Right ventricle myocardium inferior (tissue), 1 donor: ENCODE measurements at places on chromosomes 7 and 10.

DNA sequence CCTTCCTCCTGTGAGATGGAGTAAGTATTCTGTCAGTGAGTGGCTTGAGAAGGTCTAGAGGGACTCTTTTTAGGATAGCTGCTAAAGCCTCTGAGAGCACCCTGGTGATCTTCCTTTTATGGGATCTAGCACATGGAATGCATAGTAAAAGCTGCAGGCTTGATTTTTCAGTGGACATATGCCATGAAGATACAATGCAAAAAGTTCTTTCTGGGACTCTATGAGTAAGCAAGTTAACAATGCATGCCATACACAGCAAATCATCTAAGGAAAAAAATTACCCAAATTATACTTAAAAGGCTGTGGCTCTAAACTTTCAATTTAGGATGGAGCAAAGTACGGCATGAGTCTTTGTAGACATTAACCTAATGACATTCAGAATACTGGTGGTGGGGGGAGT is 154.5 kb downstream of the SGMS1 start:
- no peak for DNase-seq

DNA sequence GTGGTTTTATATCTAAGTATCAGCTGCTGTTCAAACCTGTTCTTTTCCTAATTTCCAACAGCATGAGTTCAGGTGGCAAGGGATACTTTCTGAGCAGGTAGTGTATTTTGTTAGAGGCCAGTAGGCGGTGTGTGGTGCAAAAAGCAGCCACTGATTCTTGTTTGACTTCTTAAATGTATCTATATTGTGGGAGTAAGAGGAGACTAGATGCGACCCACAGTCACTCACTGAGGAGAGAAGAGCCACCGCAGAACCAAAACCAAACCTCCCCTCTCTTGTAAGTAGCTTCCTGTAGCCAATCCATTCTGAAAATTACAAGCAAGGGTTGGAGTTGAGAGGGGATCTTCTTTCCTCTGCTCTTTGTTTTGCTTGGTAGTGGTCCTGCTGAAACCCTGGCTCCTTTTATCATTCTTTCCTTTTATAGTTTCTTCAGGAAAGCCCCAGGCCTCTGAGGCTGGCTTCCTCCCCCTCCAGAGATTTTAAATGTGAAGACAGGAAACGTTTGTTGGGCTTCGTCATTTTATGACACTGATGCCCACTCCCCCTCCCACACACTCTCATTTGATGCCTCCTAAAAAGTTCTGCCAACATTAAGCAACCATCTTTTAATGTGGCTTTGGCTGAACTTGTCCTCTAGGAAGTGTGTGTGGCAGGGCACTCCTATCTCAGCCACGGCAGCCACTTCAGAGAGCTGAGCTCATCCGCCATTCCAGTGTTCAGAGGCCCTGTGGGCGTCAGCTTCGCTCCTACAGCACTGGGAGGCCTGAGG is 566.0 kb downstream of the SUGCT start:
- no peak for DNase-seq

GRCh38 chr7:1200045-1200444 is 32.6 kb upstream of the UNCX start:
- DNase-seq: no peak

DNA sequence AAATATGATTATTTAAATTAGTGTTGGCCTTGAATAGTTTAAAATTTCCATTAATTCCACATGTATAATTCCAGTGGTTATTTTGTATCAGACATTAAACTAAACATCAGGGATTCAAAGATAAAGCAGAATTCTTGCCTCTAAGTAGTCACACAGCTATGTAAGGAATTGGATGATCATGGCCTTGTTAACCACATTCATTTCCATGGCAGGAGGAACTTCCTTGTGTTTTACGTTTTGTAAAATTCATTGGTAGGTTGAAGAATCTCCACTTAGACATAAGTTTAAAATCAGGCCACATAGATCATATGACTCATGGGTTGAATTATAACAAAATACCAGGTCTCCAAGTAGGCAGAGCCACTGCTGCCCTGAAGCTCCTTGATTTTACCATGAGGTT is 289.7 kb downstream of the PLXDC2 start:
- no peak for DNase-seq

DNA sequence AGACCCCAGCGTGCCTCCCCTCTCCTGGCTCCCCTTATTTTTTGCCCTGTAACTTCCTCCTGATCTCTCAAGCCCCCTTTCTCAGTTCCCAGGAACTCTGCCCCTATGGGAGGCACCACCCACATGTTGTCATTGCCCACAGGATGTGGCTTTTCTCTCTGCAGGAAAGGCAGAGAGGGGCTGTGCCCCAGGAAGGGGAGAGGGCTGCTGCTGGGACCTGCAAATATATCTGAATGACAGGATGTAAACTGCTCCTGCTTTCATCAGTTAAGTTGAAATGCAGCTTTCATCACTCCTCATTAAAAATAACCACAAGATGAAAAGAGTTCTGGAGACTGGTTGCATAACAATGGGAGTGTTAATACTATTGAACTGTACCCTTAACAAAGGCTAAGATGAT is 103.3 kb downstream of the CLEC2L start:
- no peak for DNase-seq

- no peak for DNase-seq
Observed at GRCh38 chr7:8134089-8134733, 127.8 kb downstream of the ICA1 start.

GRCh38 chr10:125792342-125793300 is 17.0 kb upstream of the MMP21 start:
- no peak for DNase-seq

DNA sequence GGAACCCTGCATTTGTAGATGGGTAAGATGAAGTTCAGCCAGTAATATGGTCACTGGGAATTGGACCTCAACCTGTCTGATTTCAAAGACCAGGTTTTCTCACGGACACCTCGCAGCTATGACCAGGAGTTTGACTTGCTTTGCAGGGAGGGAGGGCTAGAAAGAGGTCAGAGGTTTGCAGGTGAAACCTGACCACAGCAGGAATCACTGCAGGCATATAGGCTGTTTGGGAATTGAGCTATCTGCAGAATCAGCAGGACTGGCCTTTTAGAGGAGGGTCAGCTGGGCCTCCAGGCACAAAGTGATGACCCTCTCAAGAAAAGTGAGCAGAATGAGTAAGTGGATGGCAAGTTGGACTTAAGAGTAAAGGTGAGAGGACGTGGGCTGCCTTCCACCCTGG is 166.3 kb downstream of the ADRA2A start:
- no peak for DNase-seq

- DNase-seq: peak; percentile 71
Observed at GRCh38 chr10:46556515-46557318, at the start of gene GPRIN2. GPRIN2 (minus strand) TSS chr10:46556658; CDS start chr10:46550736, 5,922 bp downstream.

GRCh38 chr7:100586266-100587025 is at the start of gene FBXO24:
FBXO24 (plus strand) TSS chr7:100586328; CDS start chr7:100586626, 298 bp downstream.
- peak; percentile 100 for DNase-seq

DNA sequence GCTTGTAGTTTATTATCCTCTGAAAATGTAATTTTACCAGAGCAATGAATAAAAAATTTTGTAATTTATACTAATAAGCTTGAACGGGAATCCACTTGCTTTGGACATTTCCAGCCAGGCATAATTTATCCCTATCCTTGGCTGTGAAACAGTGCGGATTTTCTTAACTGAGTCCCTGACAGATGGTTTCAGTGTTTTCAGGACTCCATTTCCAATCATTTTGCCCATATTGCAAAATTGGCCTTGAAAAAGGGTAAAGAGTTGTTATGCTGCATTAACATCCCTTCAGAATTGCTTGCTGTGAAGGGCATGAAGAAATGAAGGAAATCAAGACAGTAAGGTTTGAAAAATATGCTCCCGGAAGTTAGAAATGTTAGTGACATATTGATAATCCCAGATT is 57.7 kb downstream of the NXPH1 start:
- DNase-seq: no peak

- DNase-seq: no peak
Observed at GRCh38 chr7:36115448-36116321, 37.4 kb upstream of the EEPD1 start.

GRCh38 chr10:122391875-122392274 is 17.4 kb downstream of the PLEKHA1 start:
- no peak for DNase-seq

GRCh38 chr10:26448706-26449435 is 10.7 kb downstream of the APBB1IP start:
- no peak for DNase-seq

DNA sequence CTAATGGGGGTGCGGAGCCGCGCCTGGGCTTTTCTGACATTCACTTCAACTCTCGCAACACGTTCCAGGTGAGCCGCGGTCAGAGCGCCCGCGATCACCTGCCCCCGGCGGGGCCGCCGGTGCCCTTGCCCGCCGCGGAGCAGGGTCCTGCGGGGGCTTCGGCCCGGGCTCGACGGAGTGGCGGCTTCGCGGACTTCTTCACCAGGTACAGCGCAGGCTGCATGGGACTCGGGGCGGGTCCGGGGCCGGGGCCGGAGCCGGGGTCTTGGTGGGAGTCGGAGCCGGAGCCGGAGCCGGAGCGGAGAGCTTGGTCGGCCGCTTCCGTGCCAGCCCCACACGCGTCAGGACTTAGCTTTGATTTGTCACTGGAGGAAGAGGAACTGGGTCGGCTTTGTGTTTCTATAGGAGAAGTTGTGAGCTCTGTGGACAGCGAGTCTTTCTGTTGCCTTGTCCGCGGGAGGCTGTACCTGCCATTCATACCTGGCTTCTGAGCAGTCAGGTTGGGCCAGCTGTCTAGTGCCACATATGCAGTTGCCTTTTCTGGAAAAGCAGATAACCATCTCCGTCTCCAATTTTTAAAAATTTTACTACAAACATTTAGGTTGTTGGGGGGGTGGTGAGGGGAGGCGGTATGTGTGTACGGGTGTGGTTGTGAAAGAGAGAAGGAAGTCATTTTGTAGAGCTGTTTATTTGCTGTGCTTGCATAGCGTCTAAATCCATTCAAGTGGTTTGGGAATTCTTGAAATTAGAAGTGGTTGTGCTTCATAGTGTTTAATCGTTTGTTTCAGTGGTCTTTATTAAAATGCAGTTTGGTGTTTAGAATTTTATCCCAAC is 1.3 kb downstream of the TBC1D12 start:
- DNase-seq: peak; percentile 82

DNA sequence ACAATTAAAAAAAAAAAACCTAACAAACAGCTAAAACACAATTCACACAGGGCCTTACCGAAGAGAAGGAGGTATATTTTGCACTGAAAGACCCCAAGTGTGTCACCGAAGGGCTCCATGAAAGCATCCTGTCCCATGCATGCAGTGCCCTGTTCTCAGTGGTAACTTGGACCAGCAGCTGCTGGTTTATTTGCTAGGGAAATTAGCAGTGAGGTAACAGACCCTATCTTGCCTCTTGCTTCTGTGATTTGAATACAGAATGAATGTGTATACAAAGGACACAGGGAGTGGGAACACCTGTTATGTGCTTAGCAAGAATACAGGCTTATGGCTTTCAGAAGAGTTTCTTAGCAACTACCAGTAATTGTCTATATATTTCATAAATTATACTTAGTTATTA is at the start of gene HEPACAM2:
Gene HEPACAM2 (minus strand): TSS at position 160 of the 400 bp plus-strand sequence.
- no peak for DNase-seq

GRCh38 chr7:38928506-38928905 is 19.5 kb upstream of the VPS41 start:
- no peak for DNase-seq

GRCh38 chr7:83599131-83599530 is 49.8 kb downstream of the SEMA3E start:
- DNase-seq: no peak

- DNase-seq: no peak
Observed at GRCh38 chr10:116720668-116721546, 21.5 kb downstream of the HSPA12A start.

DNA sequence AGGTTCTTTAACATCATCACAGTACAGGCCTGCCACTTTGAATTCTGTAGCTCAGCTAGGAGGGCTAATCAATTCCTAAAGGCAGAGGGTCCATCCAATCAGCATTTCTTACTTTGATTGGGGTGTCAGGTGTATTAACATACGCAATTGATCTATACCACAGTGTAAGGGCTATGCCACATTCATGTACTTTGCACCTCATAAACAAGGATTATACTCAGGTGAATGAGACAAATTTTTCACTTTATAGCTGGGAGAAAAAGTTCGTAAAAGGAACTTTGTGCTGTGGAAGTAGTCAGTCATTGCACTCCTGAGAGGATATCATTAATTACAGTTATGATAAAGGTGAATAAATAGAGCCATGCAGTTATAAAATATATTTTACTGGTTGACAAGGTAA is 119.9 kb upstream of the AHR start:
- DNase-seq: no peak
